ENCODE measurements at places on chromosomes 3 and 15.

GRCh38 chr15:55260562-55261131 is 29.0 kb downstream of the RAB27A start:
- DNase-seq = no peak

DNA sequence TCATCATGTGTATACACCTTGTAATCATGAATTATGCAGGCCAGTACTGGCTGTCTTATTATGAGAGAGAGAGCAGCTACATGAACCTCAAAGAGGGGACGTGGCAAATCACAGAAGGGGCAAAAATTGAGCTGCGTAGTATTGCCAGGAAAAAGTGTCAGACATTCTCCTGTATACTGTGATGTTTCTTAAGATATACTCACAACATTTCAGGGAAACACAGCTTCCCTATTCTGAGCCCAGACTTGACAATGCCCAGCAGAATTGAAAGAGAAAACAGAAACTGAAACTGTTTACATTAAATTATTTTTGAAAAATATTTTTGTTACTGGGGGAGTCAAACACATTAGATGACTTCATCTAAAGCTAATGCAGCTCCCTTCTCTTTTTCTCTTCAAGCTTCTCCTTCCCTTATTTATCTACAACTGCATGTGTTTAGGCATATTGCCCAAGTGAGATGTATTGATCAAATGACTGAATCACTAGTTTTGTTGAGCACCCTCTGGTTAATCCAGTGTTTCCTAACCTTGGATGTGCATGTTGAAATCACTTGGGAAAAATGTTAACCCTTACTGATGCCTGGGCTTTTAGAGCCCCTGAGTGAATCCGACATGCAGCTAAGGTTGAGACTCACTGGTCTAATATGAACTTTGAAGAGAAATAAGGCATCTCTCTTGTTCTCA is 39.5 kb downstream of the CADPS start:
- DNase-seq = no peak

GRCh38 chr3:141380987-141381386 is 12.7 kb downstream of the ZBTB38 start:
- DNase-seq = no peak

- no peak for DNase-seq
These were observed 46.1 kb downstream of the KBTBD12 start for GRCh38 chr3:127961124-127961523.

GRCh38 chr3:125165189-125165947 is 47.2 kb downstream of the SLC12A8 start:
- no peak for DNase-seq

DNA sequence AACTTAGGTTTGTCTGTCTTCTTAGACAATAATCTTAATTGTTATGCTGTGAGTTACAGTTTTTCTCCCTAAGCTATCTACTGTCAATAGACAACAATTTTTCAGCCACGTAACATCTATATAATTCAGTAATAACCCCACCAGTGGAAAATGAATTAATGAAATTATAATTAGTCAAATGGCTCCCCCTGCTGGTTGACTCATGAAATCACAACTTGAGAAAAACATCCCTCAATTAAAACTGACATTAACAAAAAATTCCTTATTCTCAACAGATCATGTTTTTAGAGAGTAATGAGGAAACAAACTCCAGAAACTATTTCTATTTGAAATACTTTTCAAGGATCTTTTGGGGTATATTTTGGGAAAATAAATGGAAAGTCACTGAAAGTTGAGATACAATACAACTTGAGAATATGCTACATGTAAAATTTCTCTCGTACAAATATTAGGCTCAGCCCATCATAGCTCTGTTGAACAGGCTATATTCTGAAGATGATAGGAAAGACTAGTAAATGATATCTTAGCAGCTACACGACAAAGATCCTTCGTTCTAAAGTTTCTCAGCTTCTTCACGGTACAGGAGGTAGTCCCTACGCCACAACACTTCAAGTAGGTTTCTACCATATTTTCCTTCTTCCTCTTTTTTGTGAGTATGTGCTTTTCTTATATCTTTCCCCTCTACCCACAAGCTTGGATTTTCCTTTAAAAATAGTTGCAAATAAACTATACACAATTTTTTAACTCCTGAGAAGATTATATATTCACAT is 20.7 kb downstream of the PPP1R2 start:
- no peak for DNase-seq

DNA sequence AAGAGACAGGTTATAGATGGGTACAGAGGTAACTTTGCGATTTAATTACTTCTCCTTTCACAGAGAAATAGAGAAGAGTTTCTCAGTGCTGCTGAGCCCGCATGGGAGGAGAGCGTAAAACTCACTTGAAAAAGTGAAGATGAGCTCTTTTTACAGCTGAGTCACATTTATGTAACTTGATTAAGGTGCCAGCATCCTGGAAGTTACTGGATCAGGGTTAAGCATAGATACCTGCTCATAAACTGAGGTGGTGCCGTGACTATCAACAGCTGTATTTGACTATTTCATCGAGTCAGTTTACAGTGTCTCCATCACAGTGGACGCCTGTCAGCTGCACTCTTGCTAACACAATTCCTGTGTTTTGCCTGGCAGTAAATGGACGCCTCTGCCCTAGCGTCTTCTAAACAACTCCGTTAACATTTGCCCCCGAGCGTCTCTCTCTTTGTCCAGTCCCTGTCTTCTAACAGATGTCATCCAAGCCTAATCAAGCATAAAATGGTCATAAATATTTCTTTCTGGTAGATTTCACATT is 414.6 kb downstream of the FOXP1 start:
- DNase-seq = no peak

- no peak for DNase-seq
These were observed 418.2 kb downstream of the EPHB1 start for GRCh38 chr3:135213213-135213612.

DNA sequence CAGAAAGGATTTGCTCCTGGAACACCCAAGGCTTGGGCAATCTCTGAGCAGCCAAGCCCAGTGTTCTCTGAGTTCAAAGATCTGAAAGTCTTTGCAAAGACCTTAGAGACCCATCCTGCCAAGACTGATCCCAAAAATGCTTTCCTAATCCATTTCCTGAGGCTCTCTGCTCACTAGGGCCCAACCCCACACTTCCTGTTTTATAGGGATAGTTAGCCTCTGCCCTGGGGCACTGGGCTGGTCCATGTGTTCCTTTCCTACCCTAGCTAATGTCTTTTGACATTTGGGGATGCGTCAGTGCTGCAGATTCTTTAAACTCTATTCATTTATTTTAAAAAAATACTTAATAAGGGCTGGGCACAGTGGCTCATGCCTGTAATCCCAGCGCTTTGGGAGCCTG is 372.7 kb downstream of the ROBO2 start:
- no peak for DNase-seq

DNA sequence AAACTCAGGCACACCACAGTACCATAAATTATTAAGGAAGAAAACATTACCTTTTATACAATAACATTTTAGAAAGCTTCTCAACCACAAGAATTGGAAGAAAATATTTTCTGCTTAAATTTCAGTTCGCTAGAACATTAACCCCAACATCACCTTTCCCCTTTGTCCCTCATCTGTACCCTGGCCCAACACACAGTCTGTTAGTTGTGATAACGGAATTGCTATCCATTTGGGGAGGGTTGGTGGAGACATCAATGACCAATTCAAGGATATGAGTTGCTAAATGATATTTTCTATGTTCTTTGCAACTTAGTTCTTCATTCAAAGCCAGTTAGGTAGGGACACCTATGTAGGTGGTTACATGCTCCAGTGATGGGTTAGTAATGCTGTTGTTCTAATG is 5.8 kb downstream of the EID1 start:
- no peak for DNase-seq

DNA sequence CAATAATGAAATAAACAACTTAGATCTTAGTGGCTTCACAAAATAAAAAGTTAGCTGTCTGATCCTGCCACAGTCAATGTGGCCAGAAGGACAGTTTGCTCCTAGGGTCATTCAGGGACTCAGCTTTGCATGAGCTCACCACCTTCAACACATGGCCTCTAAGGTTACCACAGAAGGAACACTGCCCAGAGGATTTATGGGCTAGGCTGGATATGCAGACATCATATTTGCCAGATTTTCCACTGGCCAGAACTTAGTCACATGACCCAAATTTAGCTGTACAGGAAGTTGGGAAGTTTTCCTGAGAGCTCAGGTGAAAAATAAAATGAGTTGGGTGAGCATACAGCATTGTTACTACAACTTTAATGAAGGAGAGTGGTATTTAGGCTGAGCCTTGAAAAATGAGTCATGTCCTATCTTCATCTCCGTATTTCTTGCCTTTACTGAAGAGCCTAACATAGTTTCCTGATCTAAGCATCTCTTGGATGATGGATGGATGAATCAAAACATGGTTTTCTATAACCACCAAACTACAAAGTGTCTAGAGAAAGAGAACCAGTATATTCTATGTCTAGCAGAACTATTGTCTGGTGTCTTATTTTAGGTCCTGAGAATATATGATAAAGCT is 54.9 kb upstream of the TMEM108 start:
- DNase-seq = no peak

- DNase-seq = no peak
These were observed 44.6 kb downstream of the CCNL1 start for GRCh38 chr3:157115069-157116006.

DNA sequence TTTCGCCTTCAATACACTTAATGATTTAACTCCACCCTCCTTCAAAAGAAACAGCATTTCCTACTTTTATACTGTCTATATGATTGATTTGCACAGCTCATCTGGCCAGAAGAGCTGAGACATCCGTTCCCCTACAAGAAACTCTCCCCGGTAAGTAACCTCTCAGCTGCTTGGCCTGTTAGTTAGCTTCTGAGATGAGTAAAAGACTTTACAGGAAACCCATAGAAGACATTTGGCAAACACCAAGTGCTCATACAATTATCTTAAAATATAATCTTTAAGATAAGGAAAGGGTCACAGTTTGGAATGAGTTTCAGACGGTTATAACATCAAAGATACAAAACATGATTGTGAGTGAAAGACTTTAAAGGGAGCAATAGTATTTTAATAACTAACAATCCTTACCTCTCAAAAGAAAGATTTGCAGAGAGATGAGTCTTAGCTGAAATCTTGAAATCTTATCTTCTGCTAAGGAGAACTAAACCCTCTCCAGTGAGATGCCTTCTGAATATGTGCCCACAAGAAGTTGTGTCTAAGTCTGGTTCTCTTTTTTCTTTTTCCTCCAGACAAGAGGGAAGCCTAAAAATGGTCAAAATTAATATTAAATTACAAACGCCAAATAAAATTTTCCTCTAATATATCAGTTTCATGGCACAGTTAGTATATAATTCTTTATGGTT is at the start of gene CCR5:
CCR5 (plus strand) TSS at position 108 of the 680 bp plus-strand sequence. CDS start 1,957 bp downstream, outside the sequence.
- DNase-seq = no peak

GRCh38 chr3:23746441-23746840 is 59.3 kb upstream of the UBE2E1 start:
- no peak for DNase-seq

- no peak for DNase-seq
These were observed 60.9 kb downstream of the MSL2 start for GRCh38 chr3:136135039-136135802.

DNA sequence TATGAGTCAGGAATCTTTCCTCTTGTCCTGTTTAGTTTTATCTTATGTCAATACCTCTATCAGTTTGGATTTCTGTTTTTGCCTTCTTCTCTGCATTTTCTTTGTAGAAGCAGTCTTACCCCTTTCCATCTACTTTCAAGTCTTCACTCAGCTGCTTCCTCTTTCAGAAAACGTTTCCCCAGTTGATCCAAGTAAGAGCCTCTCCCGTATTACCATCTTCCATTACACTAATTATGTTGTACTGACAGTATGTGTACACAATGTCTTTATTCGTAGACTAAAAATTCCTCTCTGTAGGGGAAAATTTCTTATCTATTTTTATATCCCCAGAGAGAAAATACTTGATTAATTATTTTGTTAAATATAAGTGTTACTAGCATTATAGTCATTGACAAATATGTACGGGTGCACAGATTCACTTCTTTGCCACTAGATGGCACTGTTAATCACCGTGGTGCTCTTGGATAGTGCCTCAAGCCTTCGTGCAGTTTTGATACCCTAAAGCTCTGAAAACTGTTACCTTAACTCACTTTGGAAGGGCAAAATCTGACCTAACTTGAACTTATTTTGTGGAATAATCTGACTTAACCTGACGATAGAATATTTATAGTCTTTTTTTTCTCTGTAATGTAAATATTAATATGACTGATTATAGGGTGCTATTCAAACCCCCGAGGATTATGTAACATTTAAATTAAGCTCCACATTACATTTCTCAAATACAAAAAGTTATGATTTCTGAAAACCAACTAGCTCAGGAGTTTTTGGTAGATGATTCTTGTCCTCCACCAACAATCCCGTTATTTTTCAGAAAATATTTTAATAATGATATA is 74.2 kb upstream of the POU1F1 start:
- no peak for DNase-seq

DNA sequence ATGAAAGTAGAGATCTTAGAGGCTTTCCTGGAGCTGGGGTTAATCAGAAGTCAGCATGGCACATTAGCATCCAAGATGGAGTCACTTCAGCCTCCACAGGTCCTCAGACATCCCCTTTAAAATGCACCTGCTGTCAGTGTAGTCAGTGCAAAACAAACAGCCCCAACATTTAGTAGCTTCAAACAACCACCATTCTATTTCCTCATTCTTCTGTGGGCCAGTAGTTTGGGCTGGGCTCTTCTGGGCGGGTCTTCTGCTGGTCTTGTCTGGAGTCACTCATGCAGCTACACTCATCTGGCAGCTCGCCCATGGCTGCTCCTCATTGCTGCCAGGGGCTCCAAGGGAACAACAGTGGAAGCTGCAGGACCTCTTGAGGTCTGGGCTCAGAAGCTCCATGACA is 99.9 kb downstream of the TLE3 start:
- DNase-seq = peak; percentile 26

DNA sequence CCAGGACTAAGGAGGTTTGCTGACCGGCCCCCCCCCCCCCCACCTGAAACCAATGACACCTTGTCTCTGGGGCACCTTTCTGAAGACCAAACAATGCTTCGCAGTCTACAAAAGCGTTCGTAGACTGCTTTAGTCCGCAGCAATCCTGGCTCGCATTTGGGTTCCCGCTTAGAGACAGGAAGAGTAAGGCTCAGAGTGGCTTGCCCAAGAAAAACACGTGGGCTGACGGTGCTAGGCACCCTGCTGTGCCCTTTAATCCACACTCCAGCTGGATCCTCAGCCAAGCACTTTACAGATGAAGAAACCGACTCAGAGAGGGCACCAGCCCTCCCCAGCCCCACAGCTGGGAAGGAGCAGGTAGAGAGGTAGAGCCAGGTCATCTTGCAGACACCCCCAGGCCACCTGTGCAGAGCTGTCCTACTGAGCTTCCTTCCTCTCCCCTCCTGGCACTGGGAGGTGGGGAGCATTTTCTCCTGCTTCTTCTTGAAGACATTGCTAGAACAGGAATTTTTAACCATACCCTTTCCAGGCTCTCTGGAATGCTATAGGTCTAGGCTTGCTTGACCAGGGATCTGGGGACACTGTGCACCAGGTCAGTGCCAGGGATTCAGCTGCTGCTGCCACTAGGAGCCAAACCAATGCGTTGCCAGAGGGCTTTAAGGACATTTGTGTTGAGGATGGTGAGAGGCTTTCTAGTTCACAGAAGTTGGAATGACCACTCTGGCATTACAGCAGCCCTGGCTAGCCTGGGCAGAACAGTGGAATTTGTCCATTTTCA is 1.0 kb upstream of the KLF15 start:
- no peak for DNase-seq

GRCh38 chr3:25381083-25381482 is 47.0 kb upstream of the RARB start:
- no peak for DNase-seq
